ENCODE measurements at places on chromosomes 16 and 17.
A peak's percentile ranks its signal among the peaks of the same experiment; 100 is the strongest.

GRCh38 chr17:66429680-66430079, 127.3 kb downstream of the PRKCA start:
- no peak for DNase-seq

- DNase-seq: no peak
Observed at GRCh38 chr17:66724581-66725341, 110.2 kb upstream of the CACNG5 start.

DNA sequence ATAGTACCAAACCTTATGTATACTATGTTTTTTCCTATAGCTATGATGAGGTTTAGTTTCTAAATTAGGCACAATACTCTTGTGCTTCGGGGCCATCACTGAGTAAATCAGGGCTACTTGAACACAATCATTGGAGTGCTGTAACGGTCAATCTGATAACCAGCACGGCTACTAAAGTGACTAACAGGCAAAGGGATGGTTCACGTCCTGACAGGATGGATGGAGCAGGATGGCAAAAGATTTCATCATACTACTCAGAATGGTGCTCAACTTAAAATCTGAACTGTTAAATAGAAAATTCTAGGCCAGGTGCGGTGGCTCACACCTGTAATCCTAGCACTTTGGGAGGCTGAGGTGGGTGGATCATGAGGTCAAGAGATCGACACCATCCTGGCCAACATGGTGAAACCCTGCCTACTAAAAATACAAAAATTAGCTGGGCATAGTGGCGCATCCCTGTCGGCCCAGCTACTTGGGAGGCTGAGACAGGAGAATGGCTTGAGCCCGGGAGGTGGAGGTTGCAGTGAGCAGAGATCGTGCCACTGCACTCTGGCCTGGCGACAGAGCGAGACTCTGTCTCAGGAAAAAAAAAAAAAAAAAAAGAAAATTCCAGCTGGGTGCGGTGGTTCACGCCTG, 7.0 kb downstream of the TUFM start:
- no peak for DNase-seq

- DNase-seq: no peak
Observed at GRCh38 chr16:24700549-24701392, 28.7 kb upstream of the TNRC6A start.

- no peak for DNase-seq
Observed at GRCh38 chr16:65113441-65113840, 8.4 kb downstream of the CDH11 start.

- no peak for DNase-seq
Observed at GRCh38 chr16:57677622-57678369, 9.7 kb downstream of the ADGRG3 start.

DNA sequence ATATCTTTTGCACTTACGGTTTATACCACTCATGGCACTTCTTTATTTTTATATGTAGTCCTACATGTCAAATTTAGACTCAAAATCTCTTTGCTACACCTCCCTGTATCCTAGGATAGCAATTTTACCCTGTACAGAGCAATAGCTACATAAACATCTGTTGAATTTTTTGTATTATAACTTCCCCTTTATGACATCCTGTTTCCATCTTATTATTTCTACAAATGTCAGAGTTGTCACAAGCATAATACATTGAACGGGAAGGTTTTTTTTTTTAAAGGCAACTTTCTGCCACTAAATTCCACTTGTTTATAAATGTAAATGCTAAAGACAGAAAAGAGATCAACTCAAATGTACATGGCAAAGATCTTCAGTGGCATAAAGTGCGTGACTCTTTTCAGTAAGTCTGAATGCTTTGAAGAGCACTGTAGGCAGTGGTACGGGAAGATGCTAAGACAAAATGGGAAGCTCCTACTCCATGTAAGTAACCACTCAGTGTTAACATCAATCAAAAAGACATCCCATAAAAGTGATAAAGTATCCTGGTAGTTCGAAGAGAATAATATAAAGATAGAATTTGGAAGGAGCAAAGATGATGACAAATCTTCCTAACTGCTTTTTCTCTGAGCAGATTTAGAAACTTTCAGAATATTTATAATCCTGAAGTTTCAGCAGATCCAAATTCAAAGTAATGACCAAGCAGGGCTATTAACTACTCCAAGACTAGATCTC, 26.8 kb downstream of the GNA13 start:
- no peak for DNase-seq

DNA sequence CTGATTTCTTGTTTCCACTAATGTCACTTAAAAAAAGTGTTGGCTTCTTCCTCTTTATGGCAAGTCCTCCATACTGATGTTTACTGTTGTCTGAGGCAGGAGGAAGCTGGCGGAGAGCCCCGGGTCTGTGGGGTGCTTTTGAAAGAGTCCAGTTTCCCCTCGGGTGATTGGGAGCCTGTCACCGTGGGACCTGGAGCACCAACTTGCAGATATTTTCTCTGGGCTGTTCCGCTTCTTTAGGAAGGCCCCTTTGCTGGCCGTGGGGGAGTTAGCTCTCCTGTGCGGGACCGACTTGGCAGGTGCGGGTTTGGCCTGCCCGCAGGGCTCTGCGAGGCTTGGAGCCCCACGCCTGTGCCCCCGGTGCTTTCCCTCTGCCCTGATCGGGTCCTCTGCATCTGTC, 3.1 kb downstream of the BANP start:
- no peak for DNase-seq

GRCh38 chr17:17445925-17446665, 30.7 kb upstream of the MED9 start:
- DNase-seq: no peak

- DNase-seq: no peak
Observed at GRCh38 chr16:11603331-11603750, 16.6 kb upstream of the LITAF start.

GRCh38 chr17:17313350-17313991, 10.3 kb downstream of the NT5M start:
- peak; percentile 44 for DNase-seq

- no peak for DNase-seq
Observed at GRCh38 chr17:34527908-34528470, 51.4 kb upstream of the TMEM132E start.

DNA sequence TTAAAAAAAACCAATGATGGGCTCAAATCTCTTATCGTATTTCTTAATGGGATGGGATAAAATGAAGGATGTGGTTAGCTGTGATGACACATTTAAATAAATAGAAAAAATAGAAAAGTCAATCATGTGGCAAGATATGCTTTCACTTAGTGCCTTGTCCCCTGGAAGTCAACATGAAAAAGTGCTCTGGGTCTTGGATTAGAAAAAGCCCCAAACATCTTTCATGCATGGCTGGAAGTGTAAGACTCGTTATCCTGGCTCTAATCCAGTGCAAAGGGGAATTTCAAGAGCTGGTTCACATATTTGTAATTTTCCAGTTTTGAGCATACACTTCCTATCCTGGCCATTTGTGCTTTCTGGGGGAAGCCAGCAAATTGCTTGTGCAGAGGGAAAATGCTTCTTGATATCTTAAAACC, 160.9 kb downstream of the MAP2K6 start:
- no peak for DNase-seq

DNA sequence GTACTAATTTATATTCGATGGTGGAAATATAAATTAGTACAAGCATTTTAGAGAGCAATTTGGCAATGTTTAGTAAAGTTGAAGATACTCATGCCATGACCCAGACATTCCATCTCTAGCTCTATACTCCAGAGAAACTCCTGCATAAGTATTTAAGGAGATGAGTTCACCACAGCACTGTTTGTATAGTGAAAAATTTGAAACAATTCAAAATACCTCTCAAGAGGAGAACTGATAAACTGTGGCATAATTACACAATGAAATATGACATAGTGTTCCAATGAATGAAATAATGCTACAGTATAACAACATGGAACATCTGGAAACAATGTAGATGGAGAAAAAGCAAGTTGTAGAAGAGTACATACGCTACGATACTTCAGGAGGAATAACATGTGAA, 48.6 kb upstream of the IRX3 start:
- DNase-seq: no peak

GRCh38 chr16:87979352-87979751, 28.1 kb downstream of the BANP start:
- DNase-seq: no peak

DNA sequence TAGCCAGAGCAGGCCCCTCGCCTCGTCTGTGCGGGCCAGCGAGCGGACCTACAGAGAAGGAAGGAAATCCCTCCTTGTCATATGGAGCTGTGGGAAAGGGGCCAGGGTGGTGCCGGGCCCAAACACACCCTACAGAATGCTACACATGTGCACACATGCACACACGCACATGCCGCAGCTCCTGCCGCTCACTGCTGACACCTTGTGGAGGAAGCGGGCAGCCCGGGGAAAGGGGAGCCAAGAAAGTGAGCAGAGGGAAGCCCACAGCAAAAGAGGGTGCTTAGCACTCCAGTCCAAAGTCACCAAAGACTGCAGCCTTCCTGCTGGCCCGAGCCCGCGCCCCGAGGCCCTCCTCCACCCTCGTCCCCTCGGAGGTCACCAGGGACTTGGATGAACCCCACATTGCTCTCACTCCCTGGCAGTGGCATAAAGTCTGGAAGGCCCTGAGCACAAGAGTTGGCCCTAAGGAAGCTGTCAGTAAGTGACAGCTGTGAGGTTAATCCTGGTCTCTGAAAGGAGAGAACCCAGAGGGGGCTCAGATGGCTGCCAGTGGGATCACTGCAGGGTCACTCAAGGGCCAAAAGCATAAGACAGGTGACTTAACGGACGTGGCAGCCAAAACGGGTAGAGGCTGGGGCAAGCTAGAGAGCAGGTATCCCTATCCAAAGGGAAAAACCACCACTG, 68.2 kb downstream of the MYO18A start:
- DNase-seq: peak; percentile 71

DNA sequence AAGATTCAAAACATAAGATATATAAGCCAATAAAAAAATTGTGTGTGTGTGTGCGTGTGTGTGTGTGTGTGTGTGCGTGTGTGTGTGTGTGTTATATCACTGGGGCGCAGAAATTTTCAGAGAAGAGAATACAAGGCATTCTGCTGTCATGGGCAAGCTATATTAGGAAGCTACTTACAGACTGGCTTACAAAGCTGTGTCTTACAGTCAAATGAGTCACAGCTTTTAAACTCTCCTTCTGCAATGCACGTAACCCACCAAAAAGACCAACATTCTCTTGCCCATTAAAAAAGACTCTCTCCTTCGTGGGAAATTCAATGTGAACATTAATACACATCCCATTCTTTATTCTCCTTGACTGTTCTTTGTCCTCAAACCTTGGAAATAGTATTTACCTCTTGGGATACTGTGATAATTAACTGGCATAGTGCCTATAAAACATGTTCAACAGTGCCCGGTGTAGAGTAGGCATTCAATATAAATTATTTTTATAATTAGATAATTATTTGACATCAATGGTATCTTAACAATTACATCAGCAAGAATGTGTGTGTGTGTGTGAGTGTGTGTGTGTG, 860.4 kb upstream of the SOX9 start:
- no peak for DNase-seq

DNA sequence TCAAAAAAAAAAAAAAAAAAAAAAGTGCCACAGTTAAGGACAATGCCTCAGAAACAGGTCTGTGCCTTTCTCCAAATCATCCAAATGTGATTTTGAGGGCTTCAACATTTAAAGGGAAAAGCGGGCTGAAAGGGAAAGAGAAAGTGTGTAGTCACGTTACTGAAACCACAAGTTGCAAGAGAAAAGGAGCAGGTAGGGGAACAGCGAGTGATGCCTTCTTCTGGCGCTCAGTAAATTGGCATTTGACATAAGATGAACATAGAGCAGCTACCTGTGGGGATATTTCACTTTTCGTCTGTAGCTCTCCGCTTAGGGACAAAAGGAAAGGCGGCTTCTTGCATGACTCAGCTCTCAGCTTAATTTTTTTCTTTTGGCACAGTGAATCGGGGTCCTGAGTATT, 11.1 kb downstream of the CMTM2 start:
- peak; percentile 32 for DNase-seq

- no peak for DNase-seq
Observed at GRCh38 chr17:53765609-53766008, 57.1 kb upstream of the KIF2B start.

GRCh38 chr17:55410722-55411462, 10.7 kb downstream of the MMD start:
- no peak for DNase-seq

GRCh38 chr17:42918902-42919521, 18.4 kb downstream of the G6PC1 start:
- DNase-seq: no peak

- no peak for DNase-seq
Observed at GRCh38 chr17:32285746-32286517, 20.3 kb downstream of the RHBDL3 start.

GRCh38 chr16:4111748-4112696, 4.2 kb downstream of the ADCY9 start:
- no peak for DNase-seq

DNA sequence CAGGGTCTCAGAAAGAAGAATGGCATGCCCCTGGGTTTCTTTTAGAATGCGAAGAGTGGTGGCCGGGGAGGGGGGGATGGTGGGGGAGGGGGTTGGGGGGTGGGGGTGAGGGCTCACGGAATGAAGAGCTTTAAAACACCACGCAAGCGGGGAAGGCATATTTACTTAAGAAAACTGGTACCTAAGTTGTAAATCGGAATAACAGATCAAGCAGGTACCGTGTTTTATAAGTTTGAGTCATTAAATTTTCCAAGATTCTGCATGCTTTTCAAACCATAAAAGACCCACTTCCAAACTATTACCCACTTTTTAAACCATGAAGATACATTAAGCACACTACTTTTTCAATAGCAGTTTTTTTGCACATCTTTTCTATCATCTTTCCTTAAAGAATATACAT, 130.2 kb downstream of the STX8 start:
- DNase-seq: no peak

- DNase-seq: no peak
Observed at GRCh38 chr17:20010099-20010863, 1.1 kb downstream of the SPECC1 start.

DNA sequence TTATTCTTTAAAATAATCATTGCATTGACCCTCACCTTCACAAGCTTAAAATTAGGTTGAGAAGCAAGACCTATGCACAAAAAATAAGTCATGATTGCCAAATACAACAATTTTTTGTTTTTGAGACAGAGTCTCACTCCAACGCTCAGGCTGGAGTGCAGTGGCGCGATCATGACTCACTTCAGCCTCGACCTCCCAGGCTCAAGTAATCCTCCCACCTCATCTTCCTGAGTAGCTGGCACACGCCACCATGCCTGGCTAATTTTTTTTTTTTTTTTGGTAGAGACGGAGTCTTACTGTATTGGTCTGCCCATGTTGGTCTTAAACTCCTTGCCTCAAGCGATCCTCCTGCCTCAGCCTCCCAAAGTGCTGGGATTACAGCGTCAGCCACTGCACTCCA, 24.2 kb downstream of the ZNF652 start:
- DNase-seq: no peak

- no peak for DNase-seq
Observed at GRCh38 chr17:83075270-83075880, 4.0 kb upstream of the METRNL start.

DNA sequence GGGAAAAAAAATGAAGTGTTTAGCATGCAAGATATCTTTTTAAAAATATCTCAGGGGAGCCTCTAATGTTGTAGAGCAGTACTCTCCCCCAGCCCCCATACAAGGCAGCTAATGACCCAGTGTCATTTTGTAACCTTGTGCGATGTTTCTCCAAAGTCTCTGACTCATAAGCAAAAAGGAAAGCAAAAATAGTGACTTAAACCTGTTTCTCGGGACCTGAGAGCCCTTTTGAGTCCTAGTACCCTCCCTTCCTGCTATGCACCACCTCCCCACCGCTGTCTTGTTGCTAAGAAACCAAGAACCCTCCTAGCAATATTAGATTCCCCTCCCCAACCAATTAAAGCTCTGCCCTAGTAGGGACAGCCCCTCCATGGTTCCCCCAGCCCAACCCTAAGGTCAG, 2.8 kb downstream of the MYCBPAP start:
- DNase-seq: no peak
